ENCODE measurements at places on chromosomes 7 and 10.

- no peak for DNase-seq
Measured at GRCh38 chr7:40470817-40471216, 336.0 kb downstream of the SUGCT start.

GRCh38 chr7:55438757-55439525, 73.8 kb downstream of the LANCL2 start:
- DNase-seq: no peak

DNA sequence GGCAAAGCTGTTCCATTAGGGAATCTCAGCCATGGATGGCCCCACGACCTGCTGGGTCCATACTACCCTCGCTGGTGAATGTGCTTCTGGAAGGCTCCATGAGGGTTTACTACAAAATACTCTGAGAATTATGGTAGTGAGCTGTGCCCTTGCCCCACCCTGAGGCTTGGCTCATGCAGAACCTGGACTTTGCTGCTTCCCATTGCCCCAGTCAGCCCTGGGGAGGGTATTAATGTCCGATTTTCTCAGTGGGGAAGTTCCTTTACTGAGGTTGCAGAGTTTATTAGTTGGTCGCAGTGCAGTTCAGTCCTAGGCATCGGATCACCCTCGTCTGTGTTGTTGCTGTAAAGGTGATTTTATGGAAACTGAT, 310.1 kb downstream of the WDR37 start:
- no peak for DNase-seq

- no peak for DNase-seq
Measured at GRCh38 chr7:5177060-5177459, 13.0 kb upstream of the WIPI2 start.

- DNase-seq: no peak
Measured at GRCh38 chr7:144527051-144527471, 123.6 kb upstream of the NOBOX start.

GRCh38 chr7:27188386-27189294, 3.6 kb upstream of the HOXA11 start:
- DNase-seq: no peak

DNA sequence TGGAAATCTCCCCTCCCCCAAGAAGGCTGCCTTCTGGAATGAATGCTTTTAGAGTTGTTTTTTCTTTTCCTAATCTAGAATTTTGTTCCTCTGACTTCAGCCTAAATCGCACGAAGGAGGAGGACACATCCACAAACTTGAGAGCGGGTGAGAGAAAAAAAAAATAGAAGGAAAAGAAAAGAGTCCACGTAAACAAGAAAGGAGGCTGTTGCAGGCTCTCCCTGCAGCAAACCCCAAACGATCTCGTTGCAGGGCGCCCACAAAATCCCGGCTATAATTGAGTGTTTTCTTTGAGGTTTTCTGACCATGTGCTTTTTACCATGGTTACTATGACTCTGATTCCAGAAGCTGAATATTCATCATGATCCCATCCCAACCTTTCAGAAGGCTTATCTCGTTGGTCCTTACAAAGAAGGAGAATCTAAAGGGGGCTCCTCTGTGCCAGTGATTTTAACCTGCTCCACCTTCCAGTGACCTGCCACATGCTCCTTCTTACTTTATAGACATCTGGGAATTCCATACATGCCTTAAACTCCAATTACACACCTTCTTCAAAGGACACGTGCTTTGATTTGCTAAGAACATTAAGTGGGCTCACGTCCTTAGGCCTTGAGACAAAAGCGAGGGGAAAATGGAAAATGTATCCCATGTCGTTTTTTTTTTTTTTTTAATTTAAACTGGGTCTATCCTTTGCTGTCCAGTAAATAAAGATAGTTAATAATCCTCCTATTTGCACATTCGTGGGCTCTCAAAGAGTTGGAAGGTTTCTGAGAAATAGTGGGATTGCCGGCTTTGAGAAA, 5.8 kb downstream of the TWIST1 start:
- no peak for DNase-seq

DNA sequence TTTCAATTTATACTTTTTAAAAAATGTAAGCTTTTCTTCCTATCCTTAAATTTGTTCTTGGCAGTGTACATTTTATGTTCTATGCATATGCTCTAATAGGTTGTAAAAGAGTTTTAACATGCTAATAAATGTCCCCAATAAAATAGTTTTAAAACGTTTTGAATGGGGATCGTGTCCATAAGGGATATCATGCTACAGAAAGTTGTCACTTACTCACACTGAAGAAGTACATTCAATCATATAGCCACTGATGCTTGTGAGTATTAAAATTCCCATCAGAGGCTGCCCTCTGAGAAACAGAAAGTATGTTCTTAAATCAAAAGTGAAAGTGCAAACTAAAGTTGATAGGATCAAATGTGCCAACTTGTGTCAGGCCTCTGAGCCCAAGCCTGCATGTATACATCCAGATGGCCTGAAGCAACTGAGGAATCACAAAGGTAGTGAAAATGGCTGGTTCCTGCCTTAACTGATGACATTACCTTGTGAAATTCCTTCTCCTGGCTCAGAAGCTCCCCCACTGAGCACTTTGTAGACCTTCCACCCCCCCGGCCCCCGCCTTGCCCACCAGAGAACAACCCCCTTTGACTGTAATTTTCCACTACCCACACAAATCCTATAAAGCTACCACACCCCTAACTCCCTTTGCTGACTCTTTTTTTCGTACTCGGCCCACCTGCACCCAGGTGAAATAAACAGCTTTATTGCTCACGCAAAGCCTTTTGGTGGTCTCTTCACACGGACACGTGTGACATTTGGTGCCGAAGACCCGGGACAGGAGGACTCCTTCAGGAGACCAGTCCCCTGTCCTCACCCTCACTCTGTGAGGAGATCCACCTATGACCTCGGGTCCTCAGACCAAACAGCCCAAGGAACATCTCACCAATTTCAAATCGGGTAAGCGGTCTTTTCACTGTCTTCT, 877 bp upstream of the NOD1 start:
- no peak for DNase-seq

DNA sequence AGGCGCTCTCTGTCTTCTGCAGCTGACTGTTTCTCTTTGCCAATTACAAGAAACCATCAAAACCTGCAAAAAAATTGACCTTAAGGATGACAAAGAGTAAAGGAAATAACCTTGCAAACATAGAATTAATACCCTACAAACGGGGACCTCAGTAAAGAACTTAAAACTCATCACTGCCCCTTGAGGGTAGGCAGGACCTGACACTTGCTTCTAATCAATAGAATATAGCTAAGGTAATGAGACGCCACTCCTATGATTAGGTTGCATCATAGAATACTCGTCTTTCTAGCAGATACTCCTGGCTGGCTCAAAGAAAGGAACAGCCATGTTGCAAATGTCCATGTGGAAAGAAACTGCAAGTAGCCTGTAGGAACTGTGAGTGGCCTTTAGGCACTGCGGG, 140.0 kb downstream of the XPNPEP1 start:
- DNase-seq: no peak

- no peak for DNase-seq
Measured at GRCh38 chr10:118978316-118978997, 51.1 kb upstream of the NANOS1 start.

- DNase-seq: no peak
Measured at GRCh38 chr7:133288970-133289369, 36.1 kb downstream of the EXOC4 start.

GRCh38 chr7:7710469-7710868, 7.9 kb downstream of the RPA3 start:
- DNase-seq: no peak

DNA sequence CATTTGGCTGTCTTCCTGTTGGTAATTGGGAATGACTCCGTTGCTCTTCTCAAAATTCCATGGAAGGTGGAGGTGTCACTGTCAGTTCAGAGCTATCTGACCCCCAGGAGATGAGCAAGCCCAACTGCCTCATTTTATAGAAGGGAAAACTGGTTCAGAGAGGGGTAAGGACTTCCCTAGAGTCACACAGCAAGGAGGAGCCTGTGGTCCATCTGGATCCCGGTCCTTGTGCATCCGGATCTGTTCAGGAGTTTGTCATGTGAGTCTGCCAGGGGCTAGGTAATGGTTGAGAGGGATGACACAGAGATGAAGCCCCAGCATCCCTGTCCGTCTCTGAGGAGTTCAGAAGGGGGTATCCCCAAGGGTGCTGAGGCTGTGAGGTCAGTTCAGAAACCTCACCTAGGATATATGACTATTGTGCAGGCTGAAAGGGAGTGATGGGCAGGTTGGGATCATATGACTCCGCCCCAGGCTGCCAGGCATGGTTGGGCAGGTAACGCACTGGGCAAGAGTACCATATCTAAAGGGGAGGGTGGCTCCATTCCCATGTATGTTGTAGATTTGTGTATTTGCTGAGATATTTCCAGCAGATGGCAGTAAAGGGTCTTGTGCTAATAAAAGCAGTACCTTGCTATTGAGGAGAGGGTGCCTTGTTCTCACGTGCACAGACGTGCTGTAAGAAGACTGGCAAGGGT, 16.0 kb upstream of the SLC29A3 start:
- peak; percentile 17 for DNase-seq

- DNase-seq: no peak
Measured at GRCh38 chr10:24821986-24822385, 98.3 kb upstream of the ARHGAP21 start.

- DNase-seq: no peak
Measured at GRCh38 chr10:53846809-53847208, 954.2 kb downstream of the PCDH15 start.

Measured in AG04449 (cell line).